ENCODE measurements at places on chromosomes 4 and X.

- no peak for DNase-seq
These were observed 260.5 kb upstream of the IGFBP7 start for GRCh38 chr4:57370691-57371090.

GRCh38 chrX:2889045-2889605, 40.0 kb downstream of the ARSD start:
- no peak for DNase-seq

GRCh38 chrX:153445106-153445855, 575 bp downstream of the TREX2 start:
- DNase-seq = no peak

- no peak for DNase-seq
These were observed 225.5 kb downstream of the PARM1 start for GRCh38 chr4:75158451-75158850.

DNA sequence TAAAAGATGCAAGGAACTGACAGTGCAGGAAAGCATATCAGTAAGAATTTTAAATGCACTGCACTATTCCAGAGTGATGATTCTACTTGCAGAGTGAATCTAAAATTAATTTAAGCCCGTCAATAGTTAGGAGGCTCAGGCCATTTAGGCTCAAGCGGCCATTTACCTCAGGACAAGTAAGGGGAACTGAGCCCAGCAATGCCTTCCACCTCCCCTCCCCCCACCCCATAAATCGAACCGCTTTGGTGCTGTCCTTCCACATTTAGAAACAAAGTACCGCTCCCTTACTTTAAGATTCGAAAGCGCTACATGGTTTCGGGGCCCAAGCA, 665 bp downstream of the RBM41 start:
- DNase-seq = no peak

DNA sequence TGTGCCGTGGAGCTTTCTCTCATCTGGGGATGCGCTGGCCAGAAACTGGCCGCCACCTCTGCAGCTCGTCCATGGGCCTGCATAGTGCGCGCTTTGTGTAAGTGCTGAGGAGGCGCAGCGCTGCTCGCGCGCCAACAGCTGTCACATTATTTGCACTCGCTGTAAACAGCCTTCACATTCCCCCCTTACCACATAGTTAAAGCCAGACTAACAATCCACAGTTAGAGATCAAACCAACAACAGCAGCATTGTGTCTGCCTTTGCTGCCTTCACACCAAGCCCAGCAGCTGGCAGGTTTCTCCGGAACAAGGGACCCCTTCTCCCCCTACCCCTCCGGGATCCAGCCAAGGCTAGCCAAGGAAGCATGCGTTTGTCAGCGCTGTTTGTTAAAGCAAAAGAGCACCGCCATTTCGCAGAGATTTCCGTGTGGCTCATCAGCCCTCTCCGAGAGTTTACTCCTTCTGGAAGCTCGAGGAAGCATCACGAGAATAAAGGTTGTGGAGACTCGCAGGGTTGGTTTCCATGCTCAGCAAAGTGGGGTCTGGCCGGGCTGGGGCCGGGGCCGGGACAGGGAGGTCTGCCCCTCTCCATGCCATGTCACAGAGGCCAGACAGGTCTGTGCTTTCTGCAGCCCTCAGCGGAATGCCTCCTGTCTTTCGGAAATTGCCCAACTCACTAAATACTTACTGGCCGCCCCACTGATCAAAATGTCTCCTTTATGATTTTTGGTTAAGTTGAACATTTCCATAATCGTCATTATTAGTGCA, 11.0 kb downstream of the BCOR start:
- DNase-seq = no peak
